CD14-positive monocyte (primary cell): ENCODE measurements at places on chromosomes 2 and 18. TPM values are rescaled to one million over a fixed set of nuclear protein-coding genes. Genes with fewer than 3 reads are reported as not detected.

DNA sequence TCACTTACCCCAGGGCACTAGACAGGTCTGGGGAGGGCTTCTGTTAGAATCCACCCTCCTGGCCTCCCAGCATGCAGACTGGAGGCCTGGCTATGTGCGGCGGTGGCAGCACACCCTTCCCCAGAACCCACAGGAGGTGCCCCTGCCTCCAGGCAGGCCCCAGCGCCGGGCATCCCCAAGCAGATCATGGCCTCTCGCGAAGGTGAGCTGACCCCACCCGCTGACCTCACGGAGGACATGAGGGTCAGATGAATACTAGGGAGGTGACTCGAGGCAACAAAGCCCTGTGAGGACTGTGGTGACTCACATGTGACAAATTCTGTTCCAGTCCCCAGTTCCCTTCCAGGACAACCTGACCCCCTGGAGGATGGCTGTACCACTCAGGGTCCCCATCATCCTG, 1.9 kb downstream of the MAB21L4 start:
- no peak overlapping the region for H3K4me3 ChIP-seq
- no peak overlapping the region for H3K27ac ChIP-seq
- H3K27me3 ChIP-seq, result no peaks in the 10 kb centered on the region
- DNase-seq, result no peak

- H3K36me3 ChIP-seq, result no peaks in the 10 kb centered on the region
- H3K27me3 ChIP-seq, result no peaks in the 10 kb centered on the region
- H3K4me3 ChIP-seq, result no peak overlapping the region
- no peak overlapping the region for H3K27ac ChIP-seq
- DNase-seq, result no peak
- H3K4me1 ChIP-seq, result no peaks in the 10 kb centered on the region
Measured at GRCh38 chr2:18987592-18988073, 370.8 kb downstream of the OSR1 start.

- DNase-seq, result no peak
- no peak overlapping the region for H3K4me3 ChIP-seq
- no peak overlapping the region for H3K27ac ChIP-seq
- peaks cover 3% of the 10 kb centered on the region for H3K4me1 ChIP-seq
- H3K27me3 ChIP-seq, result no peaks in the 10 kb centered on the region
Measured at GRCh38 chr2:7905756-7906155, 776.1 kb upstream of the ID2 start.

DNA sequence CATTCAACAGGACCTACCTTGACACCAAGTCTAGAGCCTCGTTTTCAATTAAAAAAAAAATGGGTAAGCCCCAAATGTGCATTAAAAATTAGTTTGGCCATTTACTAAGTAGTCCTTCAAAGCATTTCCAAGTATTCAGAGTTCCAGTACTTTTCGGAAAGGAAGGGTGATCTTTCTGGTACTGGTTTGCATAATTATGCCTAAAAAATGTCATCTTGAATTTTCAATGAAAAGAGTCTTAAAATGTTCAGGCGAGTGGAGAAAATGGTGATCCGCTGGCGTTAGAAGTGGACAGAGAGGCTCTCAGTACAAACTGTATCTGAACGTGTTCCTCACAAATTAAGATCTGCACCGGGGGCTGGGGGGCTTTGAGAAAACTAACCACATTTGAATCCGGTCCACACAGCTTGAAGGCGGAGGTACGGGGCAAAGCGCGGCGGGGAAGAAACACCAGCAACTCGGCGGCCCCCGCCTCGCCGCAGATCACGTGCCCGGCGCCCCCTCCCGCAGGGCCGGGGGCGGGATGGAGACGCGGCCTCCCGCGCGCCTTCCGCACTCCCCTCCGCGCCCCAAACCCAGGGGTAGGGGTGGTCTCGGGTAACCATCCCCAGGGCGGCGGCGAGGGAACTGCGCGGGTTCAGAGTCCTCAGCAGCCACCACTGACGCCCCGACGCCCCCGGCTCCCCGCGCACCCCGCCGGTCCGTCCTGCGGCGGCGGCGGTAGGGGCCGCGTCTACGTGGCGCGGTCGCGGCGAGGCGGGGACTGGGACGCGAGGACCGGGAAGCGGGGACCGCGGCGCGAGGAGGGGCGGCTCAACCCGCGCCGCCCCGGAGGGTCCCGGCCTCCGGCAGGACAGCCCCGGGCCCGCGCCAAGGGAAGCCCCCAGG, 564 bp downstream of the LPIN2 start:
- H3K4me1 ChIP-seq, result peaks cover 89% of the 10 kb centered on the region
- no peaks in the 10 kb centered on the region for H3K36me3 ChIP-seq
- no peaks in the 10 kb centered on the region for H3K27me3 ChIP-seq
- H3K27ac ChIP-seq, result peak overlapping the region; percentile 74
- peak overlapping the region; percentile 53 for H3K4me3 ChIP-seq

The DSG1 gene
- not detected for polyA plus RNA-seq

DNA sequence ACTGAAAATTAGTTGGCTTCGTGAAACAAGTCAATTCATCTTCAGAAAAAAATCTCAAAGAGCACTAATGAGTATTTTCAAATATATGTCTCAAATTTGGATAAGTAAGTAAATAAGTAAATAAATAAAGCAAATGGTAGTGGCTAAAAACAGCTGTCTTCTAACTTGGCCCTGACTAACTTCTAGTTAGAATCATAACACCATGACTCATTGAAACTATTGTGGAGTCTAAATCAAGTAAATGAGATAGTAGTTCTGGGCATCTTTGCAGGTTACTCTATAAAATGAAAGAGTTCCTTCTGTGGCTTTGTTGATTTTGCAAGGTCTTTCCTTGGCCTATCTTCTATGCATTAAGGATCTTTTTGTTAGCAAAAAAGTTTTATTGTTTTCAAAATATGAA, 110.7 kb downstream of the SLC8A1 start:
- H3K27me3 ChIP-seq, result no peaks in the 10 kb centered on the region
- H3K36me3 ChIP-seq, result no peaks in the 10 kb centered on the region
- no peak for DNase-seq
- H3K4me1 ChIP-seq, result no peaks in the 10 kb centered on the region

DNA sequence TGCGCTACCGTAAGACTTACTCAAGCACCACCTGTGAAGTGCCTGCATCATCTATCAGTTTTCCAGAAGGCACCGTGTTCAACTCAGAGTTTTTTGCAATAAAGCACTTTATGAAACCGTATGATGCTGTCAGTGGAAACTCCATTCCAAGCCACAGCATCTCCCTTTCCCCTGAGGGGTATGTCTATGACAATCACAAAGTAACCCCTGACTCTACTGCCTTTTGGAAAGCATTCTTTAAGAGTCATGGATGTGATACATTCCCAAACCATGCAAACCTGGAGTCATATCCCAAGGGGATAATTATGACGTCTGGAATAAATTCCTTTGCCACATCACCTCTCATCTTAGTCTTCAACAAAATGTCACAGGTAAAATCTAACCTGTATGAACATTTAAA, 39.2 kb downstream of the UNC50 start:
- H3K27me3 ChIP-seq, result no peaks in the 10 kb centered on the region
- DNase-seq, result no peak
- no peak overlapping the region for H3K27ac ChIP-seq
- peaks cover 33% of the 10 kb centered on the region for H3K36me3 ChIP-seq

DNA sequence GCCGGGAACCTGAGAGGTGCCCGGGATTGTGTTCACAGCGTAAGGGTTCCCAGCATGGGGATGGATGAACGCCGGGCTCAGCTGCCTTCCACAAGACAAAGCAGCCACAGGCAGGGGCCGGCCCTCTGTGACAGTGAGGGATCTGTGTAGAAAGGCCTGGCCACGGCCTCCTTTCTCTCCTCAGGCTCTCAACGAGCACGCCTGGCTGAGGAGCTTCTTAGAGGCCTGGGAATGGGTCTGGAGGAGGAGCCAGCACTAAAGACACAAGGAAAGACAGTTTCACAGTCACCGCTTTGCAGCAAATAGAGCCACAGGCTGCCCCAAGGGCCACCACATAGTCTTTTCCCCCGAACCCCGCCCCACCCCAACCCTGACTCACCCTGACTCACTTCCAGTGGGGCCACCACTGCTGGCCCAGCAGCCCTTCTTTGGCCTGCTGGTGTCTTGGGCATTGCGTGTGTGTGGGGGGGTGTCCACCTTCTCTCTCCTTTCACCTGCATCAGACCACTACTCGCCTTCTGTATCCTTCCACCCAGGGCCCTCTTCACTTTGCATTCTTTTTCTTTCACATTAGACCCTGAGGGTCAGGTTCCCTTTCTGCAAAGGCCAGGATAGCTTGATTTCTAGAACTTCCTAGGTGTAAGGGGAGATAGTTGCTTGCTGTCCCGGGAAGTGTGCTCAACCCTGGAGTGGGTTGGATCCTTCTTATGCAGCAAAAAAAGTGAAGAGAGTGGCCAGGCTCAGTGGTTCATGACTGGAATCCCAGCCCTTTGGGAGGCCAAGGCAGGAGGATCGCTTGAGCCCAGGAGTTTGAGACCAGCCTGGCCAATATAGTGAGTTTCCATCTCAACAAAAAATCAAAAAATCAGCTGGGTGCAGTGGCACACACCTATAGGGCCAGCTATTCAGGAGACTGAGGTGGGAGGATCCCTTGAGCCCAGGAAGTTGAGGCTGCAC, 19.3 kb upstream of the HPCAL1 start:
- no peaks in the 10 kb centered on the region for H3K36me3 ChIP-seq
- peak overlapping the region; percentile 95 for H3K27ac ChIP-seq
- peaks cover 70% of the 10 kb centered on the region for H3K4me1 ChIP-seq
- DNase-seq, result peak; percentile 91
- peak overlapping the region; percentile 33 for H3K4me3 ChIP-seq

GRCh38 chr2:231800493-231801091, 14.3 kb downstream of the COPS7B start:
- H3K4me3 ChIP-seq, result no peak overlapping the region
- DNase-seq, result no peak
- no peaks in the 10 kb centered on the region for H3K27me3 ChIP-seq
- peaks cover 95% of the 10 kb centered on the region for H3K36me3 ChIP-seq

DNA sequence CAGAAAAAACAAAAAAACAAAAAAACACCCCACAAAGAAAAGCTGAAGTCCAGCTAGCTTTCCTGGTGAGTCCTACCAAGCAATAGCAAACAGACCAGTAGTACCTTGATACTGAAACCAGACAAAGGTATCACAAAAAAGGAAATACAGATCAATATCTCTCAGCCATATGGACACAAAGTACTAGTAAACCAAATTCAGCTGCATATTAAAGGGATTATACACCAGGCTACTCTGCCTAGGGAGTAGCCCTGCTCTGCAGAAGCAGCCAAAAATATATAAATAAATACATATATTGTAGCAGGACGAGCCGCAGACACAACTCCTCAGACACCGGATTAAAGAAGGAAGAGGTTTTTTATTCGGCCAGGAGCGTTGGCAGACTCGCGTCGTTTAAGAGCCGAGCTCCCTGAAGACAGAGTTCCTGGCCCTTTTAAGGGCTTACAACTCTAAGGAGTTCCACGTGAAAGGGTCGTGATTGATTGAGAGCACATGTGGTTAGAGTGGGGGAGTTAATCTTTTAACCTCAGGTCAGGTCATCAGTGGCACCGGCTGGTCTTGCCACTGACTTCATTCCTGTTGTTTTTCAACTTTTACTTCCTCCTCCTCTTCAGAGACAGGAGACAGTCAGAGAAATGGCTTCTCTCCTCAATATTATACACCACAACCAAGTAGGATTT, 38.4 kb upstream of the DTNB start:
- no peak for DNase-seq
- H3K36me3 ChIP-seq, result no peaks in the 10 kb centered on the region
- no peaks in the 10 kb centered on the region for H3K27me3 ChIP-seq
- H3K4me1 ChIP-seq, result peaks cover 8% of the 10 kb centered on the region
- no peak overlapping the region for H3K27ac ChIP-seq
- peak overlapping the region; percentile 77 for H3K4me3 ChIP-seq

- no peak within 1 kb of the TSS for H3K27ac ChIP-seq
- no peaks in the 10 kb centered on the region for H3K36me3 ChIP-seq
- no peak for DNase-seq
- no peaks in the 10 kb centered on the region for H3K4me1 ChIP-seq
- H3K27me3 ChIP-seq, result no peaks in the 10 kb centered on the region
Measured at GRCh38 chr2:113067681-113068080, at the start of gene IL1F10. TSS of gene IL1F10 (plus strand) at chr2:113067970. CDS start at chr2:113072739, 4,769 bp downstream.

The DNAH7 gene
- 0.07 TPM in 1 of 2 replicates, not detected in the other for polyA plus RNA-seq

DNA sequence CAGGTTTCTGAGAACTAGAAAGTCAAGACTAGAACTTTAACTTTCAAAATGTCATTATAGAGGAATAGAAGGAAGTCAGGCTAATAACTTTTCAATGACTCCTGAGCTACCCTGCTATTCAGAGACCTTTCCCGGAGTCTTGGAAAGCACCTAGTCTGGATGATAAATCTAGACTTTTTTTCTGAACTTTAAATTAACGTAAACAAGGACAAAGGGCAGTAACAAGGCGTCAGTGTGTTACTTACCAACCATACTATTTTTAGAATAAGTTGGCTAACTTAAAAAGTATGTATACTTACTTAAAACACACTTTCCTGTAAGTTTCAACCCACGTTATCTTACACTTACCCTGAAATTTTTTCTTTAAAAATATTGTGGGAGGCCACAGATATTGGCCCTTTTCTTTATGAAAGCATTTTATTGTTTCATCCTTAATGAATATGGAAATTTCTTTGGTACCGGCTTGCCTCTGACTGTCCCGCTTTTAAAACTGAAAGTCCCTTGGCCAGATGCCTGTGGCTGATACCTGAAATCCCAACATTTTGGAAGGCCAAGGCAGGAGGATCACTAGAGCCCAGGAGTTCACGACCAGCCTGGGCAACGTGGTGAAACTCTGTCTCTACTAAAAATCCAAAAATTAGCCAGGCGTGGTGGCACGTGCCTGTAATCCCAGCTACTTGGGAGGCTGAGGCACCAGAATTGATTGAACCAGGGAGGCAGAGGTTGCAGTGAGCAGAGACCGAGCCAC, 9.7 kb downstream of the PMAIP1 start:
- H3K36me3 ChIP-seq, result no peaks in the 10 kb centered on the region
- H3K27ac ChIP-seq, result no peak overlapping the region
- H3K27me3 ChIP-seq, result no peaks in the 10 kb centered on the region
- H3K4me1 ChIP-seq, result peaks cover 63% of the 10 kb centered on the region
- no peak overlapping the region for H3K4me3 ChIP-seq
- DNase-seq, result no peak

DNA sequence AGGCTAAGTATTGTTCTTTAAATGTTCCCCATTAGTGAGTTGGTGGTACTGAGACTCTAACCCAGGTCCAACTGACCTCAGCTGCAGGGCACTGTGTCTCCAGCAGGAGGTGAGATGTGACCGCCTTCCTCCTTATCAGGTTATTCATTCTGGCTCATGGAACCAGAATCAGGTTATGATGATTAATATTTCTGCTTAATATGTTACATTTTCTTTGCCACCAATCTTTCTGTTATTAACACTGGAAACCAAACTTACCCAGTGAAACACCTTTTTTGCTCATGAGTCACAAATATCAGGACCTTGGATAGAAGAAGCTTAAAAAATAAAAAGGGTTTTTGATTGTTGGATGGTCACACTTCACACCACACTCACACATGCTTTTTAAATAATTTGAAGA, 85.4 kb downstream of the DPP4 start:
- no peaks in the 10 kb centered on the region for H3K27me3 ChIP-seq
- no peaks in the 10 kb centered on the region for H3K4me1 ChIP-seq
- no peak for DNase-seq
- no peak overlapping the region for H3K27ac ChIP-seq
- H3K4me3 ChIP-seq, result no peak overlapping the region
